Activated CD4-positive, alpha-beta T cell treated with anti-CD3 and anti-CD28 coated beads, Interleukin-2, amount 50 U/mL, for 16 hours (primary cell): ENCODE measurements at places on chromosomes 4 and X.

GRCh38 chr4:162401021-162401420 is 237.2 kb upstream of the FSTL5 start:
- DNase-seq = no peak

DNA sequence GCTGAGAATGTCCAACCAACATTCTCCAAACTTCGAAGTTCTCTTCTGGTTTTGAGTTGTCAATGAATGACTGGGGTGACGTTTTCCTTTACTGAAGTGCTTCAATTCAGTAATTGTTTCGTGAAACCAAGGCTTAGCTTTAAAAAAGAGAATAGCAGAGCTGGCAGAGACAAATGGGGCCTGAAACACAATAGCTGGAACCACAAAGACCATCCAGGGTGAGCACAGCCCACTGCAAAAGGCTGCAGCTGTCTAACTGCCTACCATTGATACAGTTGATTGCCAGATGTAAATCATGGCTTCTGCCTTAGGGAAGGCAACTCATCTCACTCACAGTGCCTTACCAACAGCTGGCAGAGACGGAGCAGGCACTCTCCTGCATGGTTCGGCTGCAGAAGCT is 78.7 kb upstream of the ZNF518B start:
- DNase-seq = no peak

DNA sequence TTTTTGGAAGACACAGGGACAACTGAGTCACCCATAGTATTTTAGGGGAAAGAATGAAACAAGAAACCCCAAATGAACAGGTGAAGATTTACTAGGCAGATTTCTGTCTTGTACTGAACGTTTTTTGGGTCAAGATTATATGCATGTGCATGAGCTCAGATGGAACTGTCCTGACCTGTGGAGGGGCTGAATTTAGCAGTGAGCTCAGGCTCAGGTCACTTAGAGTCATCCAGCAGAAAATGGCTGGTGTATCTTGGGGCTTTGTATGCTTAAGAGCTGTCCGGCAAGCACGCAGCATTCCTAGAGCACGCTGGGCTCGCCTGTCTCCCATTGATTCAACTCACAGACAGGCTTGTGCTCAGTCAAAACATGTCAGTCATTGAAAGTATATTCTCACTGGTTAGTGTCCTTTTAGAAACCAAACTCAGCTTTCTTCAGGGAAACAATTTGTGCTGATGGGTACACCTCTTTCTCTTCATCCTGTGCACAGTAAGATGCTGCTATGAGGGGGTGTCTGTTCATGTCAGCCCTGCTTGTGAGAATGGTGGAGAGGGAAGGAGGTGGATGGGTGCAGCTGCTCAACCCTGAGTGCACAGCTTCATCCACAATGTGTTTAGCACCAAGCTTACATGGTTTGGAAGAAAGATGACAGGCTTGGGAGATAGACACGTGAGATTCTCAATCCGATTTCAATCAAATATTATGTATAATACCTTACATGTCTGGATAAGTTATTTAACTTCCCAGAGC is 47.5 kb upstream of the PDLIM3 start:
- no peak for DNase-seq

DNA sequence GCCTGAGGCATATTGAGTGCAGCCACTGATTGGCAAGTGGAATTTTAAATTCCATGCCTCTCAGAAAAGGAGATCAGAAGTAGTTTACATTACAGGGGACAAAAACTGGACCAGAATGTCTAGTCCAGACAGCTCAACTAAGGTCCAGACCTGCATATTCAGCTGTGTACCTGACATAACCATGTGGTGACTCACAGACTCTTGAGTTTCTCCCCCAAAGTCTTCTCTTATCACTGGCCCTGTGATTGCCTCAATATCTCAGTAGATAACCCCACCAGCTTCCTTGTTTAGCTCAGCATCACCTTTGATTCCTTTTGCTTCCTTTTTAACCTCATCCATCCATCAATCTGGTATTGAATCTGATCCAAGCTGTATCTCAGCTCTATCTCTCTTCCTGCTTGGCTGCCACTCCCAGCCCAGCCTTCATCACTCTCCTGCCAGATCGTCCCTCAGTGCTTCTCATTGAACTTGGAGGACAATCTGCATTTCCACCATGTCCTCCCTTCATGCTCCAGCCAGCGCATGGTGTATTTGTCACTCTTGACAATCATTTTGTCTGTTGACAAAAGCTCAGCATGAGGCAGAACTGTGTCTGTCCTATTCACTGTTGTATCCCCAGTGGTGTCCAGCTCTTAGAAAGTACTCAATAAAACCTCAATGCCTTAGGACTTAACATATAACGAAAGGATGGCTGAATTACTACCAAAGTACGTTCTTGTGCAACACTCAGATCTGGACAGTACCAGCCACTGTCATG is 27.8 kb upstream of the SLC2A9 start:
- DNase-seq = no peak

- DNase-seq = no peak
These were observed 69.5 kb downstream of the IL15 start for GRCh38 chr4:141705747-141706377.

DNA sequence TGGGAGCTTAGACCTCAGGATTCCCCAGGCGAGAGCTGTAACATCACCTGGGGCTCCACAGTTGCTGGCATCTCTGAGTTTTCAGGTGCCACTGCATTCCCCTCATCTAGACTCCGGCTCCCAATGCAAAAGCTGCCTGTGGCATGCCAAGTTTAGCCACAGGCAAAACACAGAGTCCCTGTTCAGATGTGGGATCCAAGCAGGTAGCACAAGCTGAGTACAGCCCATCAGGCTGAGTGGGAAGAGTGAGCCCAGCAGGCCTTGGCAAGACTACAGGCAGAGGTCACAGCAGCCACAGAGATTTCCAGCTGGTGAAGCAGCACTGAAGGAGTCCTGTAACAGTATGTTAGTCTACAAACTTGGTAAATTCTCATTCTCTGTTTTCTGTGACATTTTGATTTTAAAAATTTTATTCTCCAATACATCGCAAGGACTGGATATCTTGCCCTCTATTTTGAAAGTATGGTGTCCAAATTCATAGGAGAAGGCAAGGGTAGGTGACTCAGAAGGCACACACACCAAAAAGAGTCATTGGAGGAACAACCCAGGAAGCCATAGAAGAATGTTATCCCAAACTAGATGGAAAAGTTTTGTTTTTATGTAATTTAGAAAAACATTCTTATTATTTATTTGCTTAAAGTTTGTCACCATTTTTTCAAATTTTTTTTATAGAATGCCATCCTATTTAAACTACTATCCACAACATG is 13.6 kb upstream of the CXCL2 start:
- DNase-seq = no peak

GRCh38 chr4:1802151-1802715 is 9.1 kb downstream of the FGFR3 start:
- no peak for DNase-seq

- no peak for DNase-seq
These were observed 40.8 kb downstream of the VSIG4 start for GRCh38 chrX:65999029-65999562.

GRCh38 chrX:109440475-109440874 is 41.4 kb downstream of the GUCY2F start:
- DNase-seq = peak; percentile 13

DNA sequence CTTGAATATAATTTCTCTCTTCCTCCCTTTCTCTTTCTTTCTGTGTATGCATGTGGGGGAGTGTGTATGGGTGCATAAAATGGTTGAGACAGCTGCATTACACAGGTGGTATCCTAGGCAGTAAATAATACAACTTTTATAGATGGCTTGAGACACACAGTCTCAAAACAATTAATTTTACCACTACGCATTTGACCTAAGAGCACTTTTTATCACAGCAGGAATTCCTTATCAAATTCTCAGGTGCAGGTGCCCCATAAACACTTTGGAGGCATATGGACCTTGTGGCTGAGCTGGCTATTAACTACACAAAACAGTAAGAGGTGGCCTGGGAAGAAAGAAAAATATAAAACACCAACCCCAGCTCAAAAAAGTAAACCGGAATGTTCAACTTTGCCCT is 91.3 kb downstream of the RASGEF1B start:
- DNase-seq = no peak

- DNase-seq = no peak
These were observed 180.3 kb upstream of the FTHL17 start for GRCh38 chrX:31252133-31252532.

DNA sequence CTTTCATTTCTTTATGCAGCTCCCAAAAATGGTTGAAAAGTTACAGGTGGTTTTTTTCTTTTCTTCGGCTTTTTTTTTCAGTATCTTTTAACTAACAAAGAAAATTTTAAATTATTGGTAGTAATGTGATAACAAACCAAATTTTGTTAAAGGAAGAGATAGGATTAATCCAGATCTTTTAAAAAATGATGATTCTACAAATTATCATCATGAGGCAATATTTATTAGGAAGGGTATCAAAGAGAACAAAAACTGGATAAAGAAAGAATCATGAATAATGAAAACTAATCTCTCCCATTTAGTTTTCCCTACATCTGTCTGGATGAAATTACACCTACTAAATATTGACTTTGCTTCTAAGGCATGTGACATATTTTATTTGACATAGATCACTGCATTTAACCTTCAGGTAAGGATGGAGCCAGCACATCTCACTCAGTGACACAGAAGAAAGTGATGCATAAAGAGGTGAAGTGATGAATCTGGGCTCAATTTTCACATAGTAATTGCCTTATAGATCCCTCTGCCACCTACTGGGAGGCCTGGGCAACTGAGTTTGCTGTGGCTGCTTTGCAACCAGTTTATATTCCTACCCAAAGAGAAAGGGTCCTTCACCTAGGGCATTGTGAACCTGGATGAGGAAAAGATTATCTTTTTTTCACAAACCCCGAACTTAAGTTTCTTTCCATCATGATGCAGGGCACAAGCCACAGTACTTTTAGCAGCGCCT is 155.6 kb downstream of the HNRNPD start:
- DNase-seq = no peak

- DNase-seq = no peak
These were observed 28.1 kb upstream of the ANOS1 start for GRCh38 chrX:8760021-8760420.

DNA sequence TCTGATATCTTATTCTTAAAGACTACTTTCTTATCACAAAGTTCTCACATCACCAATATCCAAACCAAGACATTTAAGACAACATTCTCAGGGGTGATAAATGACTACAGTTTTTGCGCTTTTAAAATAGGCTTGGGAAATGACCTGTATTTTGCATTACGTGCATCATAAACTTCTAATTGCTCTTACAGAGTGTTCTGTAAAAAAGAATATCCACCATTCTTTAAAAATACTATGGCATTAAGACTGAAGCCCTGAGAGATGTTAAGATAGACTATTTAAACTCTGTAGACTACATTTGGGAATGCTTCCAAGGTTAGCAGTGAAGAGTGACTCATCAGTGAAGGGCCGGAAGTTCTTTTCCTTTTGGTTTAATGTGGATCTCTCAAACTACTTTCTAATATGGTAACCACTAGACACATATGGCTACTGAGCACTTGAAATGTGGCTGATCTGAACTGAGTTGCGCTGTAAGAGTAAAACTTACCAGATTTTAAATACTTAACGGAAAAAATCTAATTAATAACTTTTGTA is 518.8 kb upstream of the FTHL17 start:
- no peak for DNase-seq

- peak; percentile 77 for DNase-seq
These were observed 20.0 kb downstream of the CFAP97 start for GRCh38 chr4:185183622-185184281.

- DNase-seq = no peak
These were observed 108.6 kb downstream of the CENPC start for GRCh38 chr4:67436742-67437141.

- DNase-seq = no peak
These were observed 224.7 kb upstream of the PPP1R2C start for GRCh38 chrX:43002526-43003203.

GRCh38 chr4:183390374-183390773 is 54.1 kb upstream of the CDKN2AIP start:
- no peak for DNase-seq

- DNase-seq = peak; percentile 52
These were observed 961 bp upstream of the NOCT start for GRCh38 chr4:139014371-139015268.

DNA sequence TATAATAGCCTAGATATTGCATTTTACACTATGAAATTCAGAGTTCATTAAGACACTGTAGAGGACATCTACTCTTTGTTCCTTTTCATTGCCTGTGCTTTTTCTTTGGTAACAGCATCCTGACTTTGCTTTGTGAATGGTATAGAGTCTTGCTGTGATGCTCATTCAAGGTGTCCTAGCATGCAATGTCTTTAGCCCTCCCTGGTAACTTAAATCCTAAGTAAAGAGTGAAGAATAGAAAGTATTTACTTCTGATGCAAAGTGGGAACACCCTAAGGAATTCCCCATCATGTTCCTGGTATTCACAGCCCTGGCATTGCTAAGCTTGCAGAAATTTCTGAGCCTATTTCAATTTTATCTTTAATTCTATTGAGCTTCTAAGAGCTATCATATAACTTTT is 400.1 kb downstream of the FAT4 start:
- no peak for DNase-seq

DNA sequence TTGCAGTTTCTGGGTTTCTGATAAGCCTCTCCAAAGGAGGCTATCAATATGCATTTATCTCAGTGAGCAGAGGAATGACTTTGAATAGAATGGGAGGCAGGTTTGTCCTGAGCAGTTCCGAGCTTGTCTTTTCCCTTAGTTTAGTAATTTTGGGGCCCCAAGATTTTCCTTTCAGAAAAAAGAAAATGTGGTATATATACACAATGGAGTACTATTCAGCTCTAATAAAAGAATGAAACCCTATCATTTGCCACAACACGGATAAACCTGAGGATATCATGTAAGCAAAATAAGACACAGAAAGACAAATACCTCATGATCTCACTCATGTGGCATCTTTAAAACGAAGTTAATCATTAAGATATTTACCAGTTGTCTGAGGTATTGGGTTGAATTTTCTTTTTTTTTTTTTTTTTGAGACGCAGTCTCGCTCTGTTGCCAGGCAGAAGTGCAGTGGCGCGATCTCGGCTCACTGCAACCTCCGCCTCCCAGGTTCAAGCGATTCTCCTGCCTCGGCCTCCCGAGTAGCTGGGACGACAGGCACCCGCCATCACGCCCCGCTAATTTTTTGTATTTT is 540 bp downstream of the ZNF721 start:
- DNase-seq = no peak

GRCh38 chr4:174461466-174462106 is 60.7 kb downstream of the HPGD start:
- no peak for DNase-seq

GRCh38 chrX:4844376-4844775 is 1130.9 kb upstream of the PRKX start:
- no peak for DNase-seq

GRCh38 chr4:4667622-4668081 is 125.8 kb upstream of the STX18 start:
- no peak for DNase-seq

- DNase-seq = no peak
These were observed 160.2 kb upstream of the CPEB2 start for GRCh38 chr4:14841801-14842768.

DNA sequence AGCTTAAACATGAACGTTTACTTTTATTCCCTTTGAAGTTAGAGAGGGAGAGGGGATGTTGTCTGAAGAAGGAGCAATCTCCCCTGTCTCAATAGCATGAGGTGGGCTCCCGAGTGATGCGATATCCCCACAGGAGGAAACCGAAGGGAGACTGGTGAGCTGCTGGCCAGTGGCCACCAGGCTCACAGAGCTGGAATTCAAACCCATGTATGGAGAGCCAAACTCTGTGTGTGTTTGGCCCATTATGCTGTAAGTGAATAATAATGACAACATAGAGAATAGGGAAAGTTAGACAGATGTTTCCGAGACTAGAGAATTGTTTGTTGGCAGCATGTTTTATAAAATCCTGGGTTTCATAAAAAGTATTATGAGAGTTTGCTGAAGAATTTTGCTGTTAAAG is 66.1 kb upstream of the CLNK start:
- DNase-seq = no peak

GRCh38 chr4:180792541-180792940 is 1450.7 kb upstream of the TENM3 start:
- no peak for DNase-seq
